ENCODE measurements at places on chromosomes 6 and 20. TPM values are rescaled to one million over a fixed set of nuclear protein-coding genes. Genes with fewer than 3 reads are reported as not detected.

Gene GUCA1A
- 0.37 TPM for total RNA-seq

Gene C6orf47
- 15.0 TPM for total RNA-seq

Gene SNAI1
- total RNA-seq, result 0.43 TPM

Gene DACT2
- not detected for total RNA-seq

Gene CASS4
- 5.1 TPM for total RNA-seq

Gene RAMACL
- total RNA-seq, result 1.2 TPM

Gene ABHD16B
- not detected for total RNA-seq

Gene MRAP2
- not detected for total RNA-seq

- DNase-seq, result no peak
Measured at GRCh38 chr6:34672657-34673043, 23.9 kb downstream of the ILRUN start.

DNA sequence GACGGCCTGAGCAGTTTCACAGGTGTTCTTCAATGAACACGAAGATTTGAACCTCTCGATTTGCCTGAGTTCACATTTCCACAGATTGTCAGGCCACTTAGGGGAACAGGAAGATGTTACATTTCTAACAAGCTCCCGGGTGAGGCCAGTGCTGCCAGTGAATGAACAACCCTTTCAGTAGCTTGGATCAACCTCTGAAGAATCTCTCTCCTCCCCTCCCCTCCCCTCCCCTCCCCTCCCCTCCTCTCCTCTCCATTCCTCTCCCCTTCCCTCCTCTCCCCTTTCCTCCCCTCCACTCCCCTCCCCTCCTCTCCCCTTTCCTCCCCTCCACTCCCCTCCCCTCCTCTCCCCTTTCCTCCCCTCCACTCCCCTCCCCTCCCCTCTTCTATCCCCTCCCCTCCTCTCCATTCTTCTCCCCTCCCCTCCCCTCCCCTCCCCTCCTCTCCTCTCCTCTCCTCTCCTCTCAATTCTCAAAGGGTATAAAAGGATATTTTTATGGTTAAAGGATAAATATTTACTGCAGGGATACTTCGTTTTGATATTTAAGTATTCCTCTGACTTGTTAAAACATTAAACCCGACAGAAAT lies 114.1 kb upstream of the INSM1 start:
- DNase-seq, result no peak

DNA sequence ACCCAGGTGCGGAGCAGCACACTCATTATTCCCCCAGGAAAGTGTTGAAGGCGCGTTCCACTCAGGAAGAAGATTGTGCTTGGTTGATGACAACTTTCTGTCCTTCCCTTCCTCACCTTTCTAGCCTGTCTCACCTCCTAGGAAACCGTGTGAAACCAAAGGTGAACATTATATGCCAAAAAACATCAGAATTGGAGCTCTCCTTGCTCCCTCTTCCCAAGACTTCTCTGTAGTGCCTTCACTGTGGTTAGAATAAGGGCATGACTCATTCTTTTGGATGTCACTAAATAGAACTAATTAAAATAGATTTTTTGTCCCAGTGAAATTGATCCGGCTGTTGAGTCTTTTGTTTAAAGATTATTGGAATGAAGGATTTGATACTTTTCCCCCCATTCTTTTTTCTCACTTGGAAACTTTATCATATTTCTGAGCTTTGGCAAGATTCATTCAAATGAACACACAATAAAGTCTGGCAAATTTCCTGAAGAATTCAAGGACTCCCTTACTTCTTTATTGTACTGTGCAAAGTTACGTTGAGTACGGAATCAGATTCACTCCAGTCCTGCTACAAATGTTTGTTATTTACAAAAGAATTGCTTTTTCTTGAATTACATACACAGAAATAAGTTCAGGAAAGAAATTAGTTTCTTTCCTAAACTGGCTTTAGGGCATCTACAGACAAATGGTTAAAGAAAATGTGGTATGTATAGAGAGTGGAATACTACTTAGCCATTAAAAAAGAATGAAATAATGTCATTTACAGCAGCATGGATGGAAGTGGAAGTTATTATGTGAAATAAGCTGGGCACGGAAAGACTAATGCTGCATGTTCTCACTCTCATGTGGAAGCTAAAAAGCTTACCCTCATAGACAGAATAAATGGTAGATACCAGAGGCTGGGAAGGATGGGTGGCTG lies 142.8 kb upstream of the AKAP12 start:
- DNase-seq, result no peak

- DNase-seq, result no peak
Measured at GRCh38 chr6:46103441-46104115, 26.2 kb upstream of the ENPP4 start.

GRCh38 chr20:17935186-17935585 lies 33.4 kb downstream of the SNX5 start:
- no peak for DNase-seq

DNA sequence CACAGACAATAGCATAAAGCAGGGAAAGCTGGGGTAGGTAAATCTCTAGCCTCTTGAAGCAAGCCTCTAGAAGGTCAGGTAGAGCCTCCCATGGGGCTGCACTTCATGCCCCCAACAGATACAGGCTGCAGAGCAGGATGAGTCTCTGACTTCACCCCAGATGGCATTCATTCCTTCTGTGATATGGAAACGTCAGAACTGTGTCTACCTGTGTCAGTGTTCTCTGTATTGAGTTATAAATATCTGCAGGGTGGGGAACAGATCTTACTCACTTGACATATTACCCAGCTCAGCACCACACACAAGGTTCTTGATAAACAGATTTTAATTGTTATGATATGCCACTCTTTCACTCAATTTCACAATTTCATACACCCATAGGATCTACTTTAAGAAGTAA lies 2.1 kb downstream of the LGSN start:
- no peak for DNase-seq

DNA sequence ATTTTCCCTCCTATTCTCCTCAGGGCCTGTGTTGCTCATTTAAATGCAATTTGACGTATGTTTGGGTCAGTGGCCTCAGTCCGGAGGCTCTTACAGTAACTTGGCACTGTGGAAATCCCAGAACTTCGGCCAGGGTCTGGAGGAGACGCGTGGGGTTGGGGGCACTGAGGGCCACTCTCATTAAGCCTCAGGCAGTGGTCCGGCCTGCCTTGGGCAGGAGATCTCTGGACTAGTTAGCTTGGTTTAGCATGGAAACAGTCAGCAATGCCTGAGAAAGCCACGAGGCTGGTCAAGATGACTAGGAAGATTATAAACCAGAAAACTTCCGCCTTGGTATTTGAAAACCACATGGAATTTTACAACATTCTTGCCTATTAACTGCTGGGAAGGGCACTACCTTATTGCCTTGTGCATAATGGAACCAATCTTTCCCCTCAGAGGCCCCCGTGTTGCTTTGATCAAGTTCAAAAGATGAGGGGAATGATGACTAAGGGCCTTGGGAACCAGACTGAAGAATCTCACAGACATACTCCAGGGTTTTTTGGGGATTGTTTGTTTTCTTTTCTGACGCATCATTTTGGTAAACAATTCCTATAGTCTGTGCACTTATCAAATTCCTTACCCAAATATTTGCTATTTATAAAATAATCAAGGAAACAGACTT lies 206.0 kb upstream of the PREP start:
- no peak for DNase-seq

DNA sequence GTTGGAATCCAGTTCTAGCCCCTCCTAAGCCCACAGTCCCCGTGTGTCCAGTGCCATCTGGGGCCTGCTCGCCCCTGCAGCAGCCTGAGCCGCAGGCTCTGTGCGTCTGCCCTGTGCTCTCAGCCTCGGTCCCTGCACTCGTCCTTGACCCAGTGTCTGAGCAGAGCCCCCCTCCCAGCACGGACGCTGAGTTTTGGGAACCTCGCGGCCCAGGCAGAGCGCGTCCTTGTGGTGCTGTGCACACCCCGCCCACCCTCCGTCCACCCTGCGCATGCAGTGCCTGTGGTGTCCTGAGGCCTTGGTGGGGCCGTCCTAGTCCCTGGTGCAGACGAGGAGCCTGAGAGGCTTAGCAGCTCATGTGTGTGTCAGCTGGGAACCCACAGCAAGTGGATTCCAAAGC lies 31.6 kb downstream of the OSBPL2 start:
- no peak for DNase-seq

DNA sequence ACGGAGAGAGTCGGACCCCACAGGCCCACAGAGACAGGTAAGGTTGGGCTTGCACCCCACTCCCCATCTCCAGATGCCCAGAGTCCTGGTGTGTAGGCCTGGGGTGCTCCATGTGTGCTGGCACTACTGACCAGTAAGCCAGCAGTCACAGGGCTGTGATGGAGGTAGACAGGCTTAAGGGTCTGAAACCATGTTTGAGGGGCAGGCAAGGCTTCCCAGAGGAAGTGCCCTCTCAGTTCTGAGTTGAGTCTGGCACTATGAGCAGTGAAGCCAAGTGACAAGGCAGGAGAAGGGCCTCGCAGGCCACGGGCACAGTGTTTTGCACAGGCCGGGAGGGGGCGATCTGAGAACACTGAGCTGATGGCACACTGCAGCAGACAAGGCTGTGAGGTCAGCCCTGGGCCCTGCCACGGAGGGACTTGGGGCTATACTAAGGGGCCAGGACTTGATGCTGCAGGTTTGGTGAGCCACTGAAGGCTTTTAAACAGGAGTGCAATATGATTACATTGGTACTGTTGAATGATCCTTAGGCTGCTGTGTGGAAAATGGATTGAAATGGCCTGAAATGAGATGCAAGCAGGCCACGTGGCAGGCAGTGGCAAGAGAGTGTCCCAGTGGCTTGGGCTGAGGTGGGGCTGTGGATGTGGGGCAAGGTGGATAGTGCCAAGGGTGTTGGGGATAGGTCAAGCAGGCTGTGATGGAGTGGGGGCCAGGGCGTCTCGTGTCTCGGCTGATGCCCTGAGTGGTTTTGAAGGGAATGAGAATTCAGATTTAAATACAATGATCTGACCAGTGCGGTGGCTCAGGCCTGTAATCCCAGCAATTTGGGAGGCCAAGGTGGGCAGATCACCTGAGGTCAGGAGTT lies 20.3 kb downstream of the TTBK1 start:
- peak; percentile 73 for DNase-seq

GRCh38 chr20:44586289-44586911 lies 4.0 kb downstream of the PKIG start:
- no peak for DNase-seq

DNA sequence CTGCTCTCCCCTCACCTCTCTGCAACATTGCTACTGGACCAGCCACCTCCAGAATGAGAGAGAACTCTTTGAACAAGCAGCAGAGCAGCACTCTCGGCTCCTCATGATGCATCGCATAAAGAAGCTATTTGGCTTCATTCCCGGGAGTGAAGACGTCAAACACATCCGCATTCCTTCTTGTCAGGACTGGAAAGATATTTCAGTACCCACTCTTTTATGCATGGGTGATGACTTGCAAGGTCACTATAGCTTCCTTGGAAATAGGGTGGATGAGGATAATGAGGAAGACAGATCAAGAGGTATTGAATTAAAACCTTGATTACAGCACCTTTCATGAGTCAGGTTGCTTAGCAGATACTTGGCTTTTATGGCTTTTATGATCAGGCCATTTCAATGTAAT lies 4.3 kb downstream of the CALHM4 start:
- no peak for DNase-seq

DNA sequence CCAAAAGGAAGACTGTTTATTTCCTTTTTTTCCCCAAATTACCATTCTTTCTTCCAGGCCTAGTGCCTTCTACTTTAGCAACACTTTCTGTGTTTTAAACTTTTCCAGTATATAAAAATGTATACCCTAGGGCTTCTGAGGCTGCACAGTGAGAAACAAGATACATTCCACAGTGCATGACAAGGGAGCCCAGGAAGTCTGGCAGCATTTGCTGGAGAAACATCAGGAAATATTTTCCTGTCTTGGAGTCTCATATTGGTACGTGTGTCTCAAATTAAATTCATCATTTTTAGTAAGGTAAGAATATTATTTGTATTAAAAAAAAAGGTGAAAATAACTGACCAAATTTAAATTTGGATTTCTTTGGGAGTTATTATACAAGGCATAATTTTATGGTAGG lies 662.6 kb downstream of the RFPL4B start:
- DNase-seq, result no peak

DNA sequence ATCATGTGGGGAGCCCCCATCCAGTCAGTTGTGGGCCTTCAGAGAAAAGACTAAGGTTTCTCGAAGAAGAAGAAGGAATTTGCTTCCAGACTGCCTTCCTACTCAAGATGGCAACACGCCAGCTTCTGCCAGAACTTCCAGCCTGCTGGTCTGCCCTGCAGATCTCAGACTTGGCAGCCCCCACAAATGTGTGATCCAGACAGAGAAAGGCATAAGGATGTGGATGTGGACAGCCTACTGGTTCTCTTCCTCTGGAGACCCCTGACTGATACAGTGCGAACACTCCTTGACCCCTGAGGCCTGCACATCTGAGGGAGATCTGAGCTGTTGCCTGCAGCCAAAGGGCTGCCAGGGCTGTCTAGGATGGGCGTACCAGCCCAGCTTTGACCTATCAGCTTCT lies 8.6 kb downstream of the GABRR1 start:
- DNase-seq, result no peak

DNA sequence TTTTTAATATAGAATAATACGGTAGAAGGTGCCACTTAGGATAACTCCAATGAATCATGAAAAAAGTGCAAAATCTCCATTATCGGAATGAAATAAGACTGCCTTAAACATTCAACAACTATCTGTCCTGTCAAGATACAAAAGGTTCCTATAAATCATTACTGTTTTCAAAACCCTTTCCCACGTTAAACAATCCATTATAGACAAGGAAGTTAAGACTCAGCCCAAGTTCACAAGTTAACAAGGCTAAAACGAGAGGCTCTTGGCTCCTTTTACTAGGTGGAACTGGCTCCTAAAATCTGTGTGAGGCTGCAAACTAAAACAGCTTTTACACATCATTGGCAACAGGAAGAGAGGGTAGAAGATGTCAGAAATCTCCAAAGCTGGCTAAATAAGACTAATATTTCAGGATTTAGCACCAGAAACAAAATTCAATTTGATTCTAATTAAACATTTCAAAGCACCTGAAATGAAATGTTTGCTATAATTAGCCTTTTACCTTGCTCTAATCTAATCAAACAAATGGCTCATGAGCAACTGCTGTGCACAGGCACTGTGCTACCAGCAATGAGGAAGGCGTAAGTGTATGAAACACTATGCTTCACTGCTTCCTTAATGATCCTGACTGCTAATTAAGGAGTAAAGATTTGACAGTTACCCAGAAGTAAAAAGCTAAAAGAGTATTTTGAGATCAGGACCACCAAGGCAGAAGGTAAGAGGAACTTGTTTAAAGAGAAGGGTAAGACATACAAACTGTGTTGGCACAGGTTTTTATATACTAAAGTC lies 109.7 kb downstream of the DST start:
- no peak for DNase-seq

- peak; percentile 44 for DNase-seq
Measured at GRCh38 chr6:34152042-34152524, 6.2 kb upstream of the GRM4 start.

GRCh38 chr6:111237852-111238251 lies 150.5 kb downstream of the SLC16A10 start:
- DNase-seq, result no peak

GRCh38 chr6:75609639-75610590 lies 8.2 kb downstream of the SENP6 start:
- DNase-seq, result no peak

GRCh38 chr20:23049201-23050075 lies at the start of gene THBD:
Gene THBD, minus strand, starts transcription at chr20:23049672. Its CDS starts 168 bp downstream, at chr20:23049504.
- peak; percentile 9 for DNase-seq
